DMS 273 treated with DMSO at 0.1 percent for 48 hours (cell line): ENCODE measurements at places on chromosomes 11 and 22.

DNA sequence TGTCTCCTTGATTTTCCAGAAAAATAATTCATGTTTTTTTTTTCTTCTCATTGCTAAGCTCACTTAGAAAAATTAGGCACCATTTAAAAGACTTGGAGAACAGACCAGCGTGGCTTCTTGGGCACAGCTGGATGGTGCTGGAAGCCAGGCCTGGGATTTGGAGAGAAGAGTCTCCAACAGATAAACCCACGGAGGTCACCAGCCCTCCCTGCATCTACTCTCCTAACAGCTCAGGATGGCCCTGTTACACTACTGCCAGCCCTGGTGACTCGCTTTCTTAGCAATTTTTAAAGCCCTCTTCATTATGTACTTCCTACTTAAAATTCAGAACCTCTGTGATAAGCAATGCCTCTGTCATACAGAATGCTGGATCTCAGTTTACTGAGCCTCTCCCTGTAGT, 1.7 kb downstream of the PTH start:
- no peak for DNase-seq

DNA sequence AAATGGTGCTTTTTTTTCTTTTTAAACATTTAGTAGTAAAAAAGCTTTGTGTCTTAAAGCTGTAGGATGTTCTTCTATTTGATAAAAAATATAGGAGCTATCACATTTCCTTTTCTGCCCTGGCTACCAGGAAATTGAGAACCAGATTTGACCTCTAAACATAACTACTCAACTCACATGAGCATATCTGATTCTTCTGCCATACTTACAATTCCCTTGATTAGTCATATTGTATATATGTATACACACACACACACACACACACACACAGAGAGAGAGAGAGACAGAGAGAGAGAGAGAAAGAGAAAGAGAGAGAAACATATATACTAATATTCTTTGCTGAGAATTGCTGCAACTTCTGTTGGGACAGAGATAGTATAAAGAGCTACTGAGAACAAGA, 23.0 kb upstream of the GDPD4 start:
- no peak for DNase-seq

GRCh38 chr11:104620991-104621390, 277.3 kb downstream of the CASP12 start:
- DNase-seq = no peak

DNA sequence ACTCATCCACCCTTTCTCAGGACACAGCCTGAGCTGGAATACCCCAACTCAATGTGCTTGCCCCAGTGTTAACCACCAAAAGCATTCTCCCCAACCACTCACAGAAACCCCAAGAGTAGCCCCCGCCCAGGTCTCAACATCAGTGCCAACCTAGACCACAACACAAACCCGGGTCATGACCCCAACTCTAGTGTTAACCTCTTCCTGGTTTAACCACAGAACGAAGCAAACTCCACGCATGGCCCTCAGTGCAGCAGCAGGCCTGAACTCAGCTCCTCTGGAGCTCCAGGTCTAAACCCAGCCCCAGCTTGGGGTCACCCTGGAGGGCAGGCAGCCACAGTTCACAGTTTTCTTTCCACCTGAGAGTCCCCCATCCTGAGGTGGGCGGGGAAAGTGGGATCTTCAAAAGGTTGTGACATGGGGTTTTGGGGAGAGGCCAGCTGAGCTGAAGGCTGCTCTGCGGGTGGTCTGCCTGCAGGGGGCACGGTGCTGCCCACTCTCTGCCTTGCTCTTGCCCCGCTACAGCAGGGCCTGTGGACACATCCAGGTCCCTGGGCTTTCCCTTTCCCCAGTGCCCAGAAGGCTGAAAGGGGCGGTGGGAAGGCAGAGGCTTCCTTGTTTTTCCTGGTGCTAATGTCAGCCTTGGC, 37.9 kb downstream of the NECTIN1 start:
- no peak for DNase-seq

DNA sequence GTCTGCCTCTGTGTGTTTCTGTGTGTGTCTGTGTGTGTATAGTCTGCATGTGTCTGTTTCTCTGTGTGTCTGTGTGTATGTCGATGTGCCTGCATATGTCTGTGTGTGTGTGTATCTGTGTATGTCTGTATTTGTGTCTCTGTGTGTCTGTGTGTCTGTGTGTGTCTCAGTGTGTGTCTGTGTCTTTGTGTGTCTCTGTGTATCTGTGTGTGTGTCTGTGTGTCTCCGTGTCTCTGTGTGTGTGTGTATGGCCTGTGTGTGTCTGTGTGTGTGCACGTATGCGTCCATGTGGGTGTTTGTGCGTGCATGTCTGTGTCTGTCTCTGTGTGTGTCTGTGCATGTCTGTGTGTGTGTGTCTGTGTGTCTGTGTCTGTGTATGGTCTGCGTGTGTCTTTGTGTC, 439 bp downstream of the SNX32 start:
- DNase-seq = no peak

DNA sequence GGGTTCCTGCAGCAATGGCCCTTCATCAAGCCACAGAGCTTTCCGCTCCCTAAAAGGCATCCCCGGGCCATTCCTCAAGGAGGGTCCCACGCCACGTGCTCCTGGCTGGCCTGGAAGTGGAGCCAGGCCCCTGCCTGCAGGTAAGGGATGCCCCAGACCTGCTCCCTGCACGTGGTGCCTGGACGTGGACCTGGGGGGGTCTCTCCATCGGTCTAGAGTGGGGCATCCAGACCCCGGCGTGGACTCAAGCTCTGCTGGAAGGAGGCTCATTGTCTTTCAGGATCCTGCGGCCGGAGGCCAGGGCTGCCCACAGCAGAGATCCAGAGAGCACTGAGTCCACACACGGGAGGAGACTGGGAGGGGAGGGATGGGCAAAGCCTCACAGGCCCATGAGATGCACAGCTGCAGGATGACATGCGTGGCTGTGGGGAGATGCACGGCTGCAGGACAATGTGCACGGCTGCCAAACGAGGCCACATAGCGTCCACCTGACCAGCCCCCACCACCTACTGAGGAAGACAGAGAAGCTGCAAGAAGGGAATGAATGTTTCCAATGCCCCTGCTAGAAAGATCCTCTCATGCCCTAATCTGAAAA, 236.7 kb downstream of the BRD1 start:
- no peak for DNase-seq

GRCh38 chr22:27349456-27349855, 452.1 kb downstream of the MN1 start:
- DNase-seq = no peak

DNA sequence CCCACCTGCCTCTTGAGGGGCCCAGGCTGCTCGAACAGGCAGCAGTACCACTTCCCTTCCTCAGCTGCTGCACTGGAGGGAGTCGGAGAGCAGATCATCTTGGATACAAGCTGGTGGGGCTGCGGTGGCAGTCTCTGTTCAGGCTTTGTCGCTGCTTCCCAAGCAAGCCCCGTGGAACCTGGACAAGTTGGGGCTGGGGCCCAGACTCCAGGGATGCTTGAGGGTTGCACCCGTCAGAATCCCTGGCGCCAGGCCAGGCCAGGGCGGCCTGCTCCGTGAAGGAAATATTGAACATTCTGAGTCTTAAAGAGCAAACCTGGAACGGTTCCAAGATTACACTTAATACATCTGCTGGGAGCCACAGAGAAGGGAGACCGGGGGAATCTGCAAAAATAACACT, 310.1 kb upstream of the SORL1-AS1 start:
- peak; percentile 26 for DNase-seq

- no peak for DNase-seq
Measured at GRCh38 chr22:22085702-22086500, 103.3 kb upstream of the TOP3B start.
